Non-pigmented ciliary epithelial cell (primary cell): ENCODE measurements at places on chromosomes 13 and 19.
A peak's percentile ranks its signal among the peaks of the same experiment; 100 is the strongest.

- DNase-seq, result no peak
These were observed 788.0 kb upstream of the ATXN8OS start for GRCh38 chr13:69319656-69320055.

DNA sequence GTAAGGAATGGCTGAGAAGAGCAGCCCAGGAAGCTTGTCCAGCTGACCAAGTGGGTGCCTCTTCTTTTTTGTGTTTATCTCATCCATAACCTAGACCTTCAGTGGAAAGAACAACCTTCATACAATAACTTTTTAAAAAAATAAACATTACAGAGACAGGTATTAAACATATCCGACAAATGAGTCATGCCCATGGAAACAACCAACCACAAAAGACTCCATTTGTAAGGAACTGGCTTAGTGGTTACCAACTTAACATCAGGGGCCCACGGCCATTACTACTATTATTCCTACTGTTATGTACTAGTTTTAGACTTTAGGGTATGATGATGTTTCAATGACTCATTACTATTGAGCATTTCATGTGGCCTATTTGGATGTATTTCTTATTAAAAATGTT, 191.7 kb upstream of the SERP2 start:
- no peak for DNase-seq

- no peak for DNase-seq
These were observed 4.3 kb downstream of the RNU6-9 start for GRCh38 chr19:897442-898039.

DNA sequence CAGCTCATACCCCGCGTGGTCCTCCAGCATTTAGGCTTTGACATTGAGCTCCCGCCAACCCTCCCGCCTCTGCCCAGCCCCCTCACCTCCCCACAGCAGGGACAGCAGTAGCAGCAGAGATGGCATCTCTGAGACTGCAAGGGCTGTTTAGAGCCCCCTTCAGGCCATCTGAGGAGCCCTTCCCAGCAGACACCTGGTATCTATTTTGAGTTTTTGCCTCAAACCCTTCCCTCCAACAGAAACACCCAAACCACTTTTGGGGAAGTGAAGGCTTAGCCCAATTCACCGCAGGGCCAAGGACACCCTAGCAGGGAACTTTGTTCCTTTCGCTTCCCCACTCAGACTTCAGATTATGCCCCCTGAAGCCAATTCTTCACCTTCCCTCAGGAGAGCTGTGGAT, 6.3 kb upstream of the ZNF175 start:
- DNase-seq, result no peak

DNA sequence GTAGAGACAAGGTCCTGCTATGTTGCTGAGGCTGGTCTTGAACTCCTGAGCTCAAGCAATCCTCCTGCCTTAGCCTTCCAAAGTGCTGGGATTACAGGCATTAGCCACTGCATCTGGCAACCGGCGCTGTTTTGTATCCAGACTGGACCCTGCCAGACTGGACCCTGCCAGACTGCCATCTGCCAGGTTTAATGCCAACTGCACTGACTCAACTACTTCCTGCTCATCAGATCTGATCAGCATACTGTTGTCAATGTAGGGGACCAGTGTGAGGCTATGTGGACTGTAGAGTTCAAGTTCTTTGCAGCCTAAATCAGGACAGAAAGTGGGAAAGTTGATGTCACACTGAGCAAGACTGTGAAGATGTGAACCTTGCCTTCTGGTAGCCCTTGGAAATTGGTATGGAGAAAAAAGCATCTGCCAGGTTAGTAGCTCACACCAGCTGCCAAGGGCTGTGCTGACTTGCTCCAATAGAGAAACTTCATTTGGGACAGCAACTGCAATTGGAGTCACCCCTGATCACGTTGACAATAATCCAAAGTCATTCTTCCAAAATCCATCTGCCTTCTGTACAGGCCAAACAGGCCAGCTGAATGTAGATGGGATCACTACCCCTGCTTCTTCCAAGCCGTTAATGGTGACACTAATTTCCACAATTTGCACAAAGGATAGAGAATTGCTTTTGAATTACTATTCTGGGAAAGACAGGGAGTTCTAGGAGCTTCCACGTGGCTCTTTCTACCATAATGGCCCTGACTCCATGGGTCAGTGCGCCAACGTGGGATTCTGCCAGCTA, 36.8 kb upstream of the ATP1A3 start:
- DNase-seq, result no peak

- DNase-seq, result no peak
These were observed 15.0 kb downstream of the PRODH2 start for GRCh38 chr19:35797663-35798062.

- DNase-seq, result peak; percentile 28
These were observed 72.1 kb downstream of the KLF12 start for GRCh38 chr13:74061926-74062595.

GRCh38 chr19:9565900-9566705, 18.2 kb downstream of the ZNF121 start:
- DNase-seq, result no peak

- no peak for DNase-seq
These were observed 113.9 kb downstream of the LRCH1 start for GRCh38 chr13:46666727-46667456.

- DNase-seq, result no peak
These were observed 374.0 kb downstream of the IRS2 start for GRCh38 chr13:109412283-109412901.

GRCh38 chr19:54017261-54017660, 25.8 kb downstream of the CACNG6 start:
- DNase-seq, result no peak

- no peak for DNase-seq
These were observed 5.8 kb downstream of the KLF2 start for GRCh38 chr19:16330368-16330801.

- DNase-seq, result no peak
These were observed 3.9 kb downstream of the ZNF266 start for GRCh38 chr19:9431475-9431874.

- no peak for DNase-seq
These were observed 548.2 kb upstream of the SLITRK1 start for GRCh38 chr13:84430446-84430845.

DNA sequence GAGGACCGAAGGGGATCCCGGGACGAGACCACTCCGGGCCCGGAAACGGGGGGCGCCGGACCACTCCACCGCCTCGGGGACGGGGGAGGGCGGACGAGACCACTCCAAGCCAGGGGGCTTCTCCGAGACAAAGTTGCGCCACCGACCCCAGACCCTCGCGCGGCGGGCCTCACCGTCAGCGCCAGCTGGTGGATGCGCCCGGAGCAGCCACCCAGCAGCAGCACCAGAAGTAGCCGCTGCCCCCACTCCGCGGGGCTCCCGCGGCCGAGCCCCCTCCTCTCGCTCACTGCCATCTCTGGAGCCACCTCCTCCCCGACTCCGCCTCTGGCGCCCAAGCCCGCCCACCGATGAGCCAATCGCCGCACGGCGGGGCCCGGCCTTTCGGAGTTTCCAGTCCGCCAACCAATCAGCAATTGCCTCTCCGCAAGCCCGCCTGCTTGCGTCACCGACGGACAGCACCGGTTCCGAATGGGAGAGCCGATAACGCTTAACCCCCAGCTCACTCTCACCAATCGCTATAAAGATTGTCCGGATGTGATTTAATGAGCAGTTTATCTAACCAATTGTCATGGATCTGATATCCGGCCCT, at the start of gene GPR108:
Gene GPR108, minus strand, starts transcription at position 297 of the 589 bp plus-strand sequence. Its CDS starts 4 bp downstream, at position 293.
- DNase-seq, result peak; percentile 100

- no peak for DNase-seq
These were observed 49.3 kb downstream of the IRS2 start for GRCh38 chr13:109737046-109737573.

- DNase-seq, result no peak
These were observed 82.8 kb upstream of the ZNF536 start for GRCh38 chr19:30289336-30289735.

DNA sequence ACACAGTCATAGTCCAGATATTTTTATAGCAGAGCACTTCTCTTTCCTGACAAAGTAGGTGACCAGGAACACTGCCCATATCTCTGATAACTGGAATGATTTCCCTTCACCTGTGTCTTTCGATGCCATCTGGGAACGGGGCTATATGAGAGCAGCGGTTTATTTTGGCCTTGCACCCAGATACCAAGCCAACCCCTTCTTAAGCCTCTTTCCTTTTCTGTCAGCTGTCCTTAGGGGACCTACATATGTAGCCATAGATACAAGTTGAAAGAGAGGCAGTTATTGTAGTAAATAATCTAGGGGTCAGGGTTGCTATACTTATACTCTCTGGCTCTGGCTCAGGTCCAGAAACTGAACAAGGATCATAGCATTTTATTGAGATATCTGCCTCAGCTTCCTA, 128.8 kb downstream of the NHLRC3 start:
- DNase-seq, result no peak

DNA sequence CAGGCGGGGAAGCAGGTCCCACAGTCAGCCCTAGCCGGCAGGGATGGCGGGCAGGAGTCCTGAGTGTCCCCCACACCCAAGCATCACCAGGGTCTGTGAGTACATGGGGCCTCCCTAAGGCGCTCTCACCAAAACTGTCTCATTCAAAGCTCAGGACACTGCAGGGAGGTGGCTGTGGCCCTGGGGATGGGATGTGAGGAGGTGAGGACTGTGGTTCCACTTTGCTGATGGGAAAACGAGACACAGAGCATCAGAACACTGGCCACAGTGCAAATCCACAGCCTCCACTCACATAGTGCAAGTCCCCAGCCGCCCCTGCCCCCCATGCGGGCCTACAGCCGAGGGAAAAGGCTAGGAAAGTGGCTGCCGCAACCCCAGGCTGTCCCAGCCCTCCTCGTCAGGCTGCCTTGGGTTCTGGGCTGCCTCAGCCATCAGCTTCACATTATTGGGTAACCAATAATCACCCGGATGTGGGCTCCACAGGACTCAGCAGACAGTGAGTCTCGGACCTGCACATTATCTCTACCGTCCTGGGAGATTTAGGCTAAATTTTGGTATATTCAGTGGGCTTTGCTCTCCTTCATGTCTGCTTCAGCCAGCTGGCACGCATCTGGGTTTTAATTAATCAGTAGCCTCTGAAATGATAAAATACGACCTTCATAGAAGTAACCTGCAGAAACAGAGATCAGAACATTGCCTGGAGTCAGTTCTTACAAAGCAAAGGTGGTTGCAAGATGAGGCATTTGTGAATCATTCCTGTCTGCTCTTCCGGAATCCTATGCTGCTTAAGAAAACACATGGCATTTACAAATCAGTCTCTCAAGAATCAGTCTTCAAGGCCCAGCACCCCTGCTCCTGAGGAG, 77.0 kb downstream of the SOX1 start:
- no peak for DNase-seq

- no peak for DNase-seq
These were observed 349.1 kb downstream of the LIG4 start for GRCh38 chr13:107866032-107866940.

DNA sequence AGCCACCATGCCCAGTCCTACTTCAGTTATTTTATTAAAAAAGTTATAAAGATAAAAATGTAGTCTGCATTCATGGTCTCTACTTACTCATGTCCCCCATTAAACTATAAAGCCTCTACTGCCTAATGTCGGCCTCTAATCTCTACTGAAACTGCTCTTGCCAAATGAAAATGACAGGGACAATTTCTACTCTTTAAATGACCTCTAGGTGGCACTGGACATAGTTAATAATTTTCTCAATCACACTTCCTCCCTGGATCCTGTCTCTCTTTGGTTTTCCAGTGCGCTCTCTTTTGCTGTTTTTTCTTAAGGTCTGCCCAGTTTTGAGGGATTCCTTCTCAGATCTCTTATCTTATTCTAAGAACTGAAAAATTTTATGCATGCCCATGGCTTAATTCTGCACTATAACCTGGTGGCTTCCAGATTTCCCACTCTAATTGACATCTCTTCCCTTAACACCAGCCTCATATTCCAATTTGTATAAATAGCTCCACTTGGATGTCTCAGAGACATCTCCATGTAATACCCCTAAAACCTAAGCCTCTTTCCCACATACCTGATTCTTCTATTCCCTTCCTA, 54.3 kb downstream of the MTMR6 start:
- DNase-seq, result no peak

- no peak for DNase-seq
These were observed 2.3 kb downstream of the TULP2 start for GRCh38 chr19:48896191-48896720.

GRCh38 chr19:43723588-43723987, 7.7 kb downstream of the IRGC start:
- no peak for DNase-seq

DNA sequence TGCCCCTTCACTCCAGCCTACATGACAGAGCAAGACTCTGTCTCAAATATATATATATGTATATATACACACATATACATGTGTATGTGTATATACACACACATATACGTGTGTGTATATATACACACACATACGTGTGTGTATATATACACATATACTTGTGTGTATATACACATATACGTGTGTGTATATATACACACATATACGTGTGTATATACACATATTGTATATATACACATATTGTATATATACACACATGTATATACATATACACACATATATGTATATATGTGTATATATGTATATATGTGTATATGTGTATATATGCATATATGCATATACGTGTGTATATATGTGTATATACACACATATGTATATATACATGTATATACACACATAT, 173.3 kb downstream of the GPC5 start:
- no peak for DNase-seq

GRCh38 chr13:76832258-76832988, 53.8 kb downstream of the KCTD12 start:
- DNase-seq, result no peak

GRCh38 chr19:7925171-7925851, 624 bp downstream of the CTXN1 start:
- DNase-seq, result no peak

- DNase-seq, result no peak
These were observed 356.6 kb downstream of the TDRD3 start for GRCh38 chr13:60753641-60754040.

- DNase-seq, result no peak
These were observed 1366.3 kb downstream of the OLFM4 start for GRCh38 chr13:54394908-54395307.

- DNase-seq, result no peak
These were observed 45.6 kb downstream of the CELF5 start for GRCh38 chr19:3269916-3270671.

DNA sequence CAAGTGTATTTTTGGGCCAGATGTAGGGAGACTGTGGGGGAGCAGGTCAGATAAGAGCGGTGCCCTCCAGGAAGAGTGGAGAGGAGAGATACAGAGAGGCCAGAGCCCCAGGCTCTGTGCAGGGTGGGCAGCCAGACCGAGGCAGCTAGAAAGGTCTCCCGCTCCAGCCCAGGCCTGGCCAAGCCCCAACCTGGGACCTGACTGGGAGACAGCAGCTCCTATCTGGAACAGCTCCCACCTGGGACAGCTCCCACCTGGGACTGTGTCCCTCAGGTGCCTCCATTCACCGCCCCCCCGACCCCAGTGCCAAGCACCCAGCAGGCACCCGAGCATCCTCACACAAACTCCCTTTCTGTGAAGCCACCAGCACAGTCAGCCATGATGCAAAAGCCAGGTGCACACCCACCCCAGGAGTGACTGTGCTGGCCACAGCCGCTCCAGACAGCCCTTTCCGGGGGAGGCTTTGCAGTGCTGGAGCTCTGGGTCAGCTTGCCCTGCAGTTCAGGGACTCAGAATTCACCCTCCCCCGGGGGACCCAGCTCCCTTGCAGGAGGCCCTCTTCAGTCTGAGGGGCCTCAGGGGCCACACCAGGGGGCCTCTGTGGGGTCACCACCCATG, 2.1 kb upstream of the GRTP1 start:
- no peak for DNase-seq
